Stimulated activated CD4-positive, alpha-beta T cell treated with anti-CD3 and anti-CD28 coated beads, Interleukin-12 subunit alpha, Interleukin-12 subunit beta, amount 100 ng/mL, for 4 hours (primary cell): ENCODE measurements at places on chromosomes 6 and 20.

DNA sequence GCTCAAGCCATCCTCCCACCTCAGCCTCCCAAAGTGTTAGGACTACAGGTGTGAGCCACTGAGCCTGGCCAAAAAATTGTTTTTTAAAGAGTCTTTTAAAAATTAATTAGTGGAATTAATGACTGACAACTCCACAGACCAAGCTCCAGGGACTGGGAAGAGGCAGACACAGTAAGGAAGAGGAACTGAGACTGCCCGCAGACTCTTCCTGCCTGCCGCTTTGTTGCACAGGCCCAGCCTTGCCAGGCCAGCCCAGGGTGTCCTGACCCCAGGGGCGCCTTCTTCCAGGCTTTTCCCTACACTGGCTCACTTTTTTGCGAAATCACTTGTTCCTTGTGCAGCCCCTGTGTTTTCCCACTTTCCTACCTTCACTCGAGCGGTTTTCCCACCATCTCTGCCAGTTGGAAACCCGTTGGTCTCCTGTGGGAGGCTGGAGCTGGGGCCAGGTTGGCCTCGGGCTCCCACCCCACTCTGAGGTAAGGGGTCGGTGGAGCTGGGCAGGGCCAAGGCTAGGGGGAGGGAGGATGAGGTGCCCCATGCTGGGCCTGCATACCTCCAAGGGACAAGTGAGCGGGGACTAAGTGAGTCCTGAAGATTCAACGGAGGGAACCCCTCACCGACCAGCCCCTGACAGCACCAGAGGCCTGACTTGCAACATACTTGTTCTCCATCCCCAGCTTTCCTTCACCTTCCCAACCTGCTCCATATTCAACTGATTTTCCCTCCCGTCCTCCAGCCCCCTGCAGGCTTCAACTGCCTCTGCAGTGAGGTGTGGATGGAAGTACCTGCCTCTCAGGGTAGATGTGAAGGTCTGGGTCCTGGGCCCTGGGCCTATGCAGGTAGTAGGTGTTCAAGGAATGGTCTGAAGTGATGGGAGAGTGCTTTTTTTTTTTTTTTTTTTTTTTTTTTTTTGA, 23.5 kb upstream of the SMIM29 start:
- no peak for DNase-seq

- DNase-seq, result no peak
Measured at GRCh38 chr20:47905628-47906347, 120.5 kb upstream of the SULF2 start.

DNA sequence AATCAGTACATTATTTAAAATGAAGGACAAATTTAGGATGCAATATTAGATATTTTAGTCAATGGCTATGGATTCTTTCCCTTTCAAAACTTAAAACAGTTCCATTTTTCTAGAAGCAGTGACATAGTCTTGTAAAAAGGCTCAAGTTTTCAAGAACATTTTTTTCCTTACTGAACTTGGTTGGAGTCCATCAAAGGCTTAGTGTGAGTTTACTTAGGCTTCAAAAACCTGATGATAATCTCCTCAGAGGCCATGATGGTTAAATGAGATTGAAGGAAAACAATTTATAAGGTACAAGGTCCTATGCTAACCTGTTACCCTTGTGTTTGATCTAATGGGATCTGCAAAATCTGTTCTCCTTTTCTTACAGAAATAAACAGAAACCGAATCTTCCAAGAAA, 531.8 kb downstream of the UTRN start:
- DNase-seq, result no peak

- peak; percentile 30 for DNase-seq
Measured at GRCh38 chr6:16420715-16421461, 182.5 kb downstream of the GMPR start.

DNA sequence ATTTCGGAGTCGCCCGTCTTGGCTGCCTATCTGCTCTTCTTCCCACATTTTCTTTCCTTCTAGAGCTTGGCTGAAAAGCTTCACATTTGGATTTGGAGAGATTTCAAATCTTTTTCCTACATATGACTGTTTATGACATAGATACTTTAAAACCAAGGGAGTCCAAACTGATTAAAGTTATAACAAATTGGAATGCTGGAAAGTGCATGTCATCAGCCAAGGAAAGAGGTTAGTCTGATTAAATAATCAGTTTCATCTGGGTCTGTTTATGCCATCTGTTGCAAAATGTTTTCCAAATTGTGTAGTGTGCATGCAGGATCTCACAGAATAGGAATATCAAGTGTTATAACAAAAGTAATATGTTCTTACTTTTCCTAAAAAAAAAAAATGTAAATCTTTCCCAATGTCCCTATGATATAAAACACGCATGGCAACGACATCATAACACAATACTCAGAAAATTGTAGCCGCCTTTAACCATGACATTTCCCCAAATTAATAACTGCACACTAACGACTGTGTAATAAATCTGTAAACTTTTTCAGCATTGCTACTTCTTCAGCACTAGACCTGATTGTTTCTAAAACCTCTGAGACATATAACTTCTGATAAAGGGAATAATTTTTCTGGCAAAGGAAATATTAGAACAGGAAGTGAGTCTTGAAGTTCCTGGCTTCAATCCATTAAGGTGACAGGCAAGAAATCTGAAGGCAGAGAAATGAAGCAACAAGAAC, 230.2 kb upstream of the FOXQ1 start:
- DNase-seq, result no peak
